PC-9 (cell line): ENCODE measurements at places on chromosomes 2 and 18. TPM values are rescaled to one million over a fixed set of nuclear protein-coding genes. Genes with fewer than 3 reads are reported as not detected.

Gene KLHL30
- total RNA-seq: 0.80 and 1.2 TPM in 2 replicates

Gene TFCP2L1
- 4.6 and 7.0 TPM in 2 replicates for total RNA-seq

Gene MC5R
- not detected in 2 replicates for total RNA-seq

GRCh38 chr2:42298132-42298531, 62.9 kb downstream of the COX7A2L start:
- H3K4me1 ChIP-seq: no peaks in the 10 kb centered on the region
- no peak overlapping the region for H3K27ac ChIP-seq
- DNase-seq: no peak
- peaks cover 26% of the 10 kb centered on the region for H3K36me3 ChIP-seq

GRCh38 chr2:119431155-119431975, at the start of gene TMEM37:
TMEM37 (plus strand) TSS chr2:119431854; CDS start chr2:119431904, 50 bp downstream.
- peak; percentile 80 for DNase-seq
- peaks cover 36% of the 10 kb centered on the region for H3K4me1 ChIP-seq
- H3K4me3 ChIP-seq: peak within 1 kb of the TSS; percentile 53; the same call in 1 of the 2 replicates
- H3K27ac ChIP-seq: no peak within 1 kb of the TSS

DNA sequence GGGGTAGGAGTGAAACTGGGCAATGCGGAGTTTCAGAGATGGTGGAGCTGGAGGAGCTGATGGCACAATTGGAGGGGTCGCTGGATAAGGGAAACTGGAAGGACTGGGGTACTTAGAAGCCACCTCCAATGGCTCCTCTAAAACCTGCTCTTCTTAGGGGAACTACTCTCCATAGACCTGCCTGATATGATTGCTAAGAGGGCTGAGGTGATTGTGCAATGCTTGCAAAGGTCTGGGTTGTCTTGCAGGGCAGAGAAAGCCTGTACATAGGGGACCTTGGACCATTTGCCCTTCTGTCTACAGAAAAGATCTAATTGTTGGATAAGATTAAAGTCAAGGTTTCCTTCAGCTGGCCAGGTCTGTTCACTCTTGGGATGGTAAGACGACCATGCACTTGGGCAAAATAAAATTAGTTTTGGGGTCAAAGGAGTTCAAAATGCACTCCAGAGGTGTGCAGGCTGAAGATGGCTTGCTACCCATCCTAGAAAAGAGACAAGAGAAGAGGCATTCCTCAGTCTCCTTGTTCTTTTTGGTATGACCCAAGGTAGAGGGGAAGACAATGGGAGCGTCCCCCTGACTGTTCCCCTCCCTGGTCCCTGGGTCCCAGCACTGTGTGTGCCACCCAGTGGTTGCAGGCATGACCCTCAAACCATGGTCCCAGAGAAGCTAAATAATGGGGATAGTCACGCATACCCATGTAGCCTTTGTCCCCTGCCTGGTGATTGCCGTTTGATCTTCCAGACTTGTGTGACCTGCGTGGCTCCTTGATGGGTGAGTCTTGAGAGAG, 41.1 kb downstream of the STK17B start:
- H3K27me3 ChIP-seq: no peaks in the 10 kb centered on the region
- no peak overlapping the region for H3K4me3 ChIP-seq
- no peak for DNase-seq
- no peaks in the 10 kb centered on the region for H3K36me3 ChIP-seq
